Dermis blood vessel endothelial cell (primary cell): ENCODE measurements at places on chromosomes 12 and 14.

DNA sequence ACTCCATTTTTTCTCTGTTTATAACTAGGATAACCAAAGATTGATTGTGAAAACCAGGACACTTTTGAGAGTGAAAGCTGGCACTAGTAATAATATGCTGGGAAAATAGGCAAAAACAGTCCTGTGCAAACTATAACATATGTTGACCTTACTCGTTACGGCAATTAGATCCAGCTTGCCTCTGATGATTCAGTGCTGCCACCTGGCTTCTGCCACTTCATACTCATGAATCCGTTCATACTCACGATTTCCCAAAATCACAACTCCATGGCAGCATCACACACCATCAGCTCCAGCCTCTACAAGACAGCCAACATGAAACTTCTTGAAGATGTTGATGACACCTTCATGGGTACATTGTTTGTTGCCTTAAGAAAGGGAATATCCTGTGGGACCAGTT, 49.1 kb upstream of the CAND1 start:
- DNase-seq: no peak

GRCh38 chr14:77000340-77001270, 27.9 kb downstream of the IRF2BPL start:
- peak; percentile 62 for DNase-seq

DNA sequence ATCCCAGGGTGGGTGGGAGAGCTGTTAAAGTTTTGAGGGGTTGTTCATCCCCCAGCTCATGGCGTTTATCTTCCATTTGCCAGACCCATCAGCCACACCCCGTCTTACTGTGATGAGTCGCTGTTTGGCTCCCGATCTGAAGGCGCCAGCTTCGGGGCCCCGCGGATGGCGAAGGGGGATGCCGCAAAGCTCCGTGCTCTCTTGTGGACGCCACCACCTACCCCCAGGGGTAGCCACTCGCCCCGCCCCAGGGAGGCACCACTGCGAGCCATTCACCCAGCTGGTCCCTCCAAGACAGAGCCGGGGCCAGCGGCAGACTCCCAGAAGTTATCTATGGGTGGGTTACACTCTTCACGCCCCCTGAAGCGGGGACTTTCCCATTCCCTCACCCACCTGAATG, 5.7 kb downstream of the RITA1 start:
- DNase-seq: no peak

GRCh38 chr12:94769047-94769420, 118.7 kb upstream of the TMCC3 start:
- peak; percentile 35 for DNase-seq

DNA sequence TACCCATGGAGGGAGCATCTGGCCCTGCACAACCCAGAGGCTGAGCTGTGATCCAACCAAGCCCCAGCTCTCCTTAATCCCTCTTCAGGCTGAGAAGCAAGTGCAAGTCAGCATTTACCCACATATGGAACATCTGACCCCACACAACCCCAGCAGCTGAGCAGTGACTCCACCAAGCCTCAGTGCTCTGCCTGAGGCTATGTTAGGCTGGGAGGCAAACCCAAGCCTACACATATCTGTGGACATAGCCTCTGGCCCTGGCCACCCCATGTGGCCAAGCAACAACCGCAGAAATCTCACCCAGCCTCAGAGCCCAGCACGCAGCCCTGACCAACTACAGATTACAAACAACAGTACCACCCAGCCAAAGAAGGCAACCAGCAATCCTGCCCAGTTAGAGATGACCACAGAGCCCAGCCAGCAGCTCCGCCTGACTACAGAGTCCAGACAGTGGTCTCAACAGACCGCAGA, 142.8 kb downstream of the NUAK1 start:
- no peak for DNase-seq

DNA sequence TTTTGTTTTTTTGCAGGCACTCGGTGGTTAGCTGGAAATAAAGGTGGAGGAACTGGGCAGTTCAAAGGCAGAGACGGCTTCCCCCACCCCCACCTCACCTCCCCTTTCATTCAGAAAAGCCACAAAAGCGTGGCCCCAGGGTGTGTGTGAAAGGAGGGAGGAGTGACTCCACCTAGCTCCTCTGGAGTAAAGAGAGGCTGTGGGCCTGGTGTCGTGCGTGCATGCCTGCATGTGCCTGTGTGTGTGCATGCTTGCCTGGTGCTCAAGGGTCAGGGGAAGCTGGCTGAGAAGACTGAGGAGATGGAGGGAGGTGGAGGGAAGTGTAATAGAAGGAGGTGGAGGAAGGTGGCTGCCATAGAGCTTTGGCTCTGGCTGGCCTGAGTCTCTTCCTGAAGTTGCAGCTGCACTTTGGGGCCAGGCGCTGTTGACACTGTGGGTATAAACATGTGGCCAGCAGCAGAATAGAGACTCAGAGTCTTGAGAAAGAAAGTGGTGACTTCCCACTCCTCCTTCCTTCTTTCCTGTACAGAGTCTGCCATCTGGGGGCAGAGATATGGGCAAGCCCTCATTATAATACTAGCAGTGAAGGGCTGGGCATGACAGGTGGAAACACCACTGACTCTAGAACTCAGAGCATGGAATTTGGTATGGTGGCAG, 36.9 kb upstream of the SINHCAF start:
- DNase-seq: no peak

- DNase-seq: no peak
These were observed 53.2 kb downstream of the TESC start for GRCh38 chr12:117046011-117046369.

DNA sequence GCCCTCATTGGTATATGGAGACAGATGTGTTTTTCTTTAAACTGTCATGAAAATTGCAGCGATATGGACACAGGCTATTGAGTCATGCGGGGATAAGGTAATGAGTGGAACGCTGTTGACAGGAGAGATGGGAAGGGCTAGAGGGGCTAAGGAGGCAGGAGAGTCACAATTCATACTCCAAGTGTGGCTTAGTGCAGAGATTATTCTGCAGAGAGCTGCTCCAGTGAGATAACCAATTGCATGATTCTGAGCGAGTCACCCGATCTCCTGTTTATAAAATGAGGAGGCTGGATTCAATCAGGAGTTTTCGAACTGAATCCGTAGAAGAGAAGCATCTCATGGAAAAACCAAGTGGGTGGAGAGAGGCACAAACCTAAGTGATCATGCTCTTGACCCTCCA, 106.4 kb upstream of the PLEKHG7 start:
- DNase-seq: no peak

- no peak for DNase-seq
These were observed 48.2 kb upstream of the BTG1 start for GRCh38 chr12:92193846-92194245.

GRCh38 chr12:77349689-77350370, 284.5 kb upstream of the E2F7 start:
- DNase-seq: no peak

- no peak for DNase-seq
These were observed 173.8 kb downstream of the SYNE2 start for GRCh38 chr14:64026600-64026999.

- no peak for DNase-seq
These were observed 70.1 kb upstream of the GPATCH2L start for GRCh38 chr14:76081642-76082041.

DNA sequence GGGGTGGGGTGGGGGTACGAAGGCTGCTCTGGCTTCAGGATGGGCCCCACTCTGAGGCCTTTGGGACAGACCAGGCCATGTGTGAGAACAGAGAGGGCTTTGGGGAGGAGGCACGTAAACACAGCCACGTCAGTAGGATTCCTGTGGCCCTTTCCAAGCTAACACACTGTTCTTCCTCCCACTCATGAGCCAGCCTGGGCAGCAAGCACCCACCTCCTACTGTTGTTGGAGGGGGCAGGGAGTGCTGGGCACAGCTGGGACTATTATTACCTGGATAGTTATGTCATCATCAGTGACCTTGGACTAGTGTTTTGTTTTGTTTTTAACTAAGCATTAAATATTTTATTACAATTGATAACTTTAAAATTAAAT, 5.3 kb downstream of the CHGA start:
- peak; percentile 15 for DNase-seq

DNA sequence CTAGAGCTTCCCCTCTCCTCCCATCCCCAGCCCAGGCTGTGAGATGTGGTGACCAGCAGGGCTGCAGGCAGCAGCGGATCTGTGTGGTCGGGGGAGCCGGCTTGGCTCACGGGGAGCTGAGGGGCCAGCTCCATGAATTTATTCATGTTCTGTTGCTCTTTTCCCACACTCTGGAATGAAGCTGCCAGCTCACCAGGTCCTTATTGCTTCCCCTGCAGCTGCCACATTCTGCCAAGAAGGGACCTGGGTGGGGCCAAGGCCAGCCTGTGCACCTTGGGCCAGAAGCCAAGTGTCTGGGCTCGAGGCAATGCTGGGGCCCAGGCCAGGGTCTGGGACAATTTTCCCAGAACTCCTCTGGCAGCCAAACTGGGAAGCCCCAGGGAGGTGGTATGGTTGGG, 2.5 kb upstream of the C1QL4 start:
- no peak for DNase-seq

GRCh38 chr12:70849265-70849960, 71.1 kb downstream of the PTPRR start:
- peak; percentile 35 for DNase-seq

- DNase-seq: no peak
These were observed 41.2 kb downstream of the TMTC2 start for GRCh38 chr12:82727886-82728285.

GRCh38 chr14:74459289-74459946, 33.4 kb upstream of the SYNDIG1L start:
- DNase-seq: peak; percentile 74

GRCh38 chr12:118034429-118035189, 18.1 kb downstream of the RFC5 start:
- peak; percentile 40 for DNase-seq

- no peak for DNase-seq
These were observed 25.0 kb upstream of the RNASE3 start for GRCh38 chr14:20866194-20866593.

DNA sequence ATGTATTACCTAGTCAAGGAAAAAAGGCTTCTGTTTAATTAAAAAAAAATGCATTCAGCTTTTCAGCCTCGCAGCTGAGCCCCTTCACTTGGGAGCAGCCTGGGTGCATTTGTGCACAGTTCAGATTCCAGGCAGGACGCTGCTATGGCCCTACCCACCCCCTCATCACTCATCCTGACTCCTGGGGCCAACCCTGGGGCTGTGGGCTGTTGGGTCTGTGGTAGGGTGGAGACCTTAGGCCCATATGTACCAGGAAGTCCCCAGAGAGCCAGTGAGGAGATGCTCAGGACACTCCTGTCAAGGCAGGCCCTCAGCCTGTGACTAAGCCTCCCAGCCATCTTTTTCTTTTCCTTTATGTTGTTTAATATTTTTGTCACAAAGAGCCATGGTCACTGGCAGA, 9.3 kb upstream of the CDCA4 start:
- DNase-seq: no peak

GRCh38 chr14:100375266-100375962, 52.3 kb downstream of the SLC25A47 start:
- peak; percentile 98 for DNase-seq

DNA sequence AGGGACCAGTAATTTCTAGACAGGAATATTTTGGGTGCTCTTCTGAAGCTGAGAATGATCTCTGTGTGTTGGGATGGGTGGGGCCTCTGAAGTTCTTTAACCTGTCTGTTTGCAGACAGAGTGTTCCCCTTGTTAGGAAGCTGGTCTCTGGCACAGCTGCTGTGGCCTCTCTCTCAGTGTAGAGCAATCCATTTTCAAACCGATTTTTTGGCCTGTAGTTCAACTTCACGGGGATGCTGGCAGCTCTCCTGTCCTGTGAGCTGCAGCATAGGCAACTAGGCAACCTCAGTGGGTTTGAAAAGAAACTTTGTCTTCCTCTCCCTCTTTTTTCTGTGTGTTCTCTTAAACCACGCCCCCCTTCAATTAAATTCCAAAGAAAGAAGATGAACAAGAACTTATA, 69.1 kb downstream of the SMOC1 start:
- no peak for DNase-seq

DNA sequence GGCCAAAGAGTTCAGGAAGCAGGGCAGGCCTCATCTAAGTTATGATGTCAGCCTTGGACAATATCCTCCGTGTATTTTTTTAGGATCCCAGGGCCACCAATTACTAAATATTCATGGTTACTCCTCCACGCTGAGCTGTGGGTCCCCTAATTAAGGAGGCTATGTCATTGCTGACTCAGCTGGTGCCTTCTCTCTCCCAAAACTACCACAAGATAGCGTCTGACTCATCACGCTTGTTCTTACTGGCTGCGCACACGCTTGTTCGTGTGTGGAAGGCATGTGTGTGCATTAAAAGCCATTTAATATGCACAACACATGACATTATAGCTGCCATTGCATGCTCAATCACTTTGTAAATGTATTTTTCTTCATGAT, 78.3 kb downstream of the GSC start:
- no peak for DNase-seq
